ENCODE measurements at places on chromosomes 13 and 19.
A peak's percentile ranks its signal among the peaks of the same experiment; 100 is the strongest.

DNA sequence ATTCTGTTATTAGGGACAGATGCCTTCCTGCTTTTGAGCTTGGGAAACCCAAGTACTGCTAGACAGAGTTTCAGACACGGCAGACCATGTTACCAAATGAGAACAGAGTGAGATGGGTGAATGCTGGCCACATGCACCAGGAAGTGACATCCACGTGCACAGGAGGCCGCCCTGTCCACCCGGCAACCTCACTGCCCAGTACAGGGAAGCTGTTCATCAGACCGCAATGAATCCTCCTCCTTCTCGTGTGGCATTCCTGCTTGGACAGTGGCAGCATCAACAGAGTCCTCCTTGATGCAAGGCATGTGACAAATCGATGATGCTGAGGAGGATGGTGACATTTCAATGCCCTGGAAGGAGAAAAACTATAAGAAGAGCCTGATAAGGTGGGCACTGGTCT lies 191.0 kb upstream of the SOX1 start:
- no peak for DNase-seq

DNA sequence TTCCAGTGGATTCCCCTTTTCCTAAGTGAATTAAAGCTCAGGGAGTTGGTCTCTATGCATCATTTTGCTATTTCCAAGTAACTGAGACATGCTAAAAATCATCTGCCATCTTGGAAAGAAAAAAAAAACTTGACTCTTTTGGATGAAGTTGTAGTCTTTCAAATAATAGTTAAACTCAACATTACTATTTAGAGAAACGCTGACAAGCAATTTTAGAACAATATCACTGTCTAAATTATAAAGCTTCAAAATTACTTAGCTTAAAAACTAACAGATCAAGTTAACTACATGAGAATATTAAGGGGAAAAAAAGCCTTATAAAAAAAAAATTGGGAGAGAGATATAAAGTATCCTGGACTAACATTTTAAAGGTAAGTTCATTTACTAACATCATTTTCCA lies 68.5 kb downstream of the STOML3 start:
- no peak for DNase-seq

- peak; percentile 59 for DNase-seq
Observed at GRCh38 chr19:2775556-2776430, 7.3 kb downstream of the SGTA start.

DNA sequence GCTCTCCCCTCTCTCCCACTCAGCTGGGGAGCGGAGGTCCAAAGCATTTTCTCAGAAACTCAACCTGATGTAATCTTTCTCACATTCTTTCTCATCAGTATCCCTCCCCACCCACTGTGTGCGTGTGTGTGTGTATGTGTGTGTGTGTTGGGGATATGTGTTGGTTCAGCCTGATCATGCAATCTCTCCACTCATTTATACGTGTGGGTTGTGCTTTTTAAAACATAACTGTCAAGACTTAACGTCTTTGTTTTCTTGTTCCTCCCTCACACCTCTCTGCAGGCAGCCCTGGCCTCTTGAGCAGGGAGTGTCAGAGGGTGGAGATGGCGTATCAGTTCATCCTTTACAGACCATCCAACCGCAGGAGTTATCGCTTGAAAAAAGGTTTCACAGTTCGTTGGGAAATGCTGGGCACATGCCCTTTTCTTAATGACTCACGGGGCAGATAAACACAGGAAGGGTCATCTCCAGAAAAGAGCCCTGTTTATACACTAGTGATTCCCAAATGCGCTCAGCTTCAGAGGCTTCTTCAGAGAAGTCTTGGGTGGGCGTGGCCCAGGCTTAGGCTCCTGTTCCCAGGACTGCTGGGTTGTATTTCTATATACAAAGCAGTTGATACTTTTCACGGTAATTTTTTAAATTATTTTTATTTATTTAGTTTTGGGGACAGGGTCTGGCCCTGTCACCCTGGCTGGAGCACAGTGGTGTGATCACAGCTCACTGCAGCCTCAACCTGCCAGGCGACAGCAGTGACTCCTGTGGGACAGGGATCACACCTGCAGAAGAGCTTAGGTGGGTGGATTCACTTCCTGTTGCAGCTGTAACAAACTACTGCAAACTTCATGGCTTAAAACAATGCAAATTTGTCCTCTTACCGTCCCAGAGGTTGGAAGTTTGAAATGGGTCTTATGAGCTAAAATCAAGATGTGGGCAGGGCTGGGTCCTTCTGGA lies 60.3 kb downstream of the CCDC70 start:
- no peak for DNase-seq

DNA sequence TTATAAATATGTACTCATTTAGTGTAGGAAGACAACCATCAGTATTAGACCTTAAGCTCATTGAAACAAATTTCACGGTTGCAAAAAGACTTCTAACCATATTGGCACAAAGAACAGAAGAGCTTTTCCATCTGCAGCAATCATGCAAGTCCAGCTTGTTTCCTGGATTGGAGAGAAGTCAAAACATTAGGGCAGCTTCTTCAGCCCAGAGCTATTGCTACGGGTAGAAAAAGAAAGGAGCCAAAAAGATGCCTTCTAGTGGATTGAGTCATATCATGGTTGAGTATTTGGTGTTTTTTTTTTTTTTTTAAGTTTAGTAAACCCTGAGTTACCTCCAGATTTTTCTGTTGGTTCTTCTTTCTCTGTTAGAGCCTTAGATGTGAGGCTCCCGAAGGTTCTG lies 99.8 kb downstream of the WDFY2 start:
- DNase-seq: no peak
